ENCODE measurements at places on chromosomes 4 and X.

DNA sequence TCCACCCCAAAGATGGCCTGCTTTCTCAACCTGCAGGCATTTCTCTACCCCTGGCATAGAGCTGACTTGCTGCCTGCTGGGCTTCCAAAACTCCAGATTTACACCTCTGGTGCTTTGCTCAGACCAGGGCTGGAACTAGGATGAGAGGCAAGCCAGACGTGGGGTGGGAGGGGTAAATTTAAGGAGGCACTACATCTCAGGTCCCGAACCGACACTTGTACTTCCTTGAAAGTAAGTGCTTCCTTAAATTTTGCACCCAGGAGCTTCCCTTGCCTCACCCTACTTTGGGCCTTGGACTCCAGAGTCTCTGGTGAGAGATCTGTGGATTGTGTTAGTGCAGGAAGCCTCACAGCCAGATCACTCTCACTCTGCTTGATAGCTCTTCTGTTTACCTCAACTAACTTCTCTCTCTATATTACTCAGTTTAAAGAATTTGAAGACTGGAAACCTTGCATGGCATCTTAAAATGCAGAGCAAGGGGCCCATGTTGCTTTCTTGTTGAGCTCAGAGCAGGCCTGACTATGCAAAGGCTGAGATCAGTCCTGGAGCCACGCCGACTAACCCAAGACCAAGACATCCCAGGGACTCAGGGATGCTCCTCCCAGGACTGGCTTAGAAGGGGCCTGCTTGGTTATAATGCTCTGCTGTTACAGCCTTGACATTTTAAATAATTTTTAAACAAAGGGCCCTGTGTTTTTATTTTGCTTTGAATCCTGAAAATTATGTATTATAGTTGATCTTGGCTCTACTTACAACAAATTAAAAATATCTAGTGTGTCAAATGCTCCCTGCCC lies 145.0 kb upstream of the LEF1 start:
- no peak for DNase-seq

DNA sequence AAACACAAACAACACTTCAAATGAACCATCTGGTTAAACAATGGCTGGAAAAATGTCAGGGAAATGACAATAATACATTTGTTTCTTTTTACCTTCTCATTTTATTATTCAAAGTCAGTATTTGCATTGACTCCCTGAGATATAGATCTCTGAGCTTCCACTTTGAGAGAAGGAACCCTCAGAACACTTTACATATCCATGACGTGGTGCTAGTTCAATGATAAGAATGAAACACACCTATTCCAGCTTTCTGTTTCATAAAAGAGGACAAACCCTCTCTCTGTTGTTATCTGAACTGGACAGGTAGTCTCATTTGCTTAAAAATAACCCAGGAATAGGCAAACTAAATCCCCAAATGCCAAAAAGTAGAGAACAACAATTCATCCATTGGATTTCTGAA lies 65.3 kb upstream of the CCSER1 start:
- no peak for DNase-seq

- DNase-seq: no peak
Observed at GRCh38 chrX:85113746-85114145, 110.1 kb downstream of the APOOL start.

- no peak for DNase-seq
Observed at GRCh38 chr4:183838987-183839712, 66.0 kb upstream of the STOX2 start.

GRCh38 chrX:21963731-21964405 lies 23.4 kb downstream of the SMS start:
- no peak for DNase-seq

Data from activated CD4-positive, alpha-beta T cell treated with anti-CD3 and anti-CD28 coated beads, Interleukin-2, amount 50 U/mL, for 24 hours (primary cell).